ENCODE measurements at places on chromosomes 12 and 14. TPM values are rescaled to one million over a fixed set of nuclear protein-coding genes. Genes with fewer than 3 reads are reported as not detected.

TMPRSS12 gene
- total RNA-seq = not detected

KRT75 gene
- not detected for total RNA-seq

BCL2L2 gene
- total RNA-seq = 2.1 TPM

NGDN gene
- 41.3 TPM for total RNA-seq

TSPAN9 gene
- total RNA-seq = 0.07 TPM

RIMBP2 gene
- not detected for total RNA-seq

PPP4R4 gene
- 3.0 TPM for total RNA-seq

MMP14 gene
- 2.0 TPM for total RNA-seq

KRT3 gene
- total RNA-seq = not detected

ZNF410 gene
- 45.0 TPM for total RNA-seq

DICER1 gene
- total RNA-seq = 53.9 TPM

CACNA2D4 gene
- total RNA-seq = 11.3 TPM

SERPINA9 gene
- not detected for total RNA-seq

FLVCR2 gene
- 1.3 TPM for total RNA-seq

PRH2 gene
- not detected for total RNA-seq

OVCH1 gene
- not detected for total RNA-seq

Data from activated naive CD4-positive, alpha-beta T cell treated with anti-CD3 and anti-CD28 coated beads, Interleukin-2, amount 10 ng/mL, durations not matched to agents 5 hours and 36 hours (primary cell).